ENCODE measurements at places on chromosomes 2 and 18.

GRCh38 chr2:158999458-158999857 lies 31.0 kb downstream of the TANC1 start:
- DNase-seq, result no peak

GRCh38 chr18:2939317-2939716 lies 73.6 kb downstream of the LPIN2 start:
- no peak for DNase-seq

DNA sequence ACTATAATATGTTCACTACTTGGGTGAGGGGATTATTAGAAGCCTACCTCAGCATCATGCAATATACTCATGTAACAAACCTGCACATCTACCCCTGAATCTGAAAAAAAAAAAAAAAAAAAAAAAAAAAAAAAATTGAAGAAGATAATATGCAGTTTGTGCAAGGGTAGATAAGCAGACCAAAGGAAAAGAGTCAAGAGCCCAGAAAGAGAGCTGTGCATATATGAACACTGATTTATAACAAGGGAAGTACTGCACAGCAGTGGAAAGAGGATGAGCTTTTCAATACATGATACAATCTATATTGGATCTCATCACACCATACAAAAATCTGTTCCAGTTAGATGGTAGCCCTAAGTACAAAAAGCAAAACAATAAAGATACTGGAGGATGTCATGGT lies 82.6 kb upstream of the MYO3B start:
- DNase-seq, result no peak

GRCh38 chr2:122341007-122341406 lies 585.6 kb downstream of the TSN start:
- DNase-seq, result no peak

- DNase-seq, result no peak
These were observed 228.6 kb upstream of the STK17B start for GRCh38 chr2:196399722-196400691.

- no peak for DNase-seq
These were observed 16.8 kb downstream of the GPD2 start for GRCh38 chr2:156452971-156453370.

- no peak for DNase-seq
These were observed 748 bp upstream of the ZNF804A start for GRCh38 chr2:184597571-184597991.

DNA sequence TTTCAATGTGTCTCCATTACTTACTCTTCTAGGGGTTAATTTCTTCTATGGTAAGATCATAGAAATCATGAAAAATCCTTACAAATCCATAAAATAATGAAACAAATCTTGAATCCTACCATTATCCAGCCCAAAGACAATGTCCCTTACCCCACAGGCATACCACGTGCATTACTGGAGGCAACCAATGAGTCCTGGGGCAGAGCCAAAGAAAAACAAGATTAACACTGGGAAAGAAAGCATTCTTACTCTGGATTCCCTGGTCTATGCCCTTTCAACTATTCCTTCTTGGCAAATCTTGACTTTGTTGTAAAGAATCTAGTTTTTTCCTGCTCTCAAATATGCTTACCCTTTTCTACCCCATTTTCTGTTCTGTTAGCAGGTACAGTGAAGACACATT lies 3.1 kb upstream of the GALNT1 start:
- DNase-seq, result no peak

GRCh38 chr18:79600596-79600995 lies 79.0 kb upstream of the CTDP1 start:
- no peak for DNase-seq

DNA sequence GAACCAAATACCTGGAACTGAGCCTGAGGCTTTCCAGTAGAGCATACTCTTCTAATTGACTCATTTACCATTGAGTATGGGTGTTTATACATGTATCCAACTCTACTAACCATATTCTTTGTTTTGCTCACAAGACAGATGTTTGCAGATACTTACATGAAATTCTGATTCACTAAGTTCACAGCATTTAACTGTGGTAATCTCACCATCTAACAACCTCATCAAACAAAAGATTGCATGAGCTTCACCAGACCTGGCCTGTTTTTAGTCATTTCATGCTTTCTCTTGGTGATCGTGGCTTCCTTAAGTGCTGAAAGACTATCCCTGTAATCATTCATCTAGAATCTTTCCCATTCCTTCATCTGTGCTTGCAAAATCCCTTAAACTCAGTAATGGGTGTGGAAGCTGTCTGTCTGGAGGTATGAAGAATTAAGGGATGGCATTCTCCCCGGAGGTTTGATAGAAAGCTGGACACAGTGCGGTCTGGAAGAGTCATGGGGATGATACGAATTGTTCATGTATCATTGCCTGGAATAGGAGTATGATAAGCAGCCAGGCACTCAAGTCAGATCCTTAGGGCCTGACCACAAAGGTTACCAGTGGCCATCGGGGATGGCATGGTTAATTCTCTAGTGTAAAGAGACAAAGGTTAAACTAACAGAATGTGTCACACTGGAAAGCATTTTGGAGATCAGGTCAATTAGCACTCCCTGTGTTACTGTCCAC lies 42.0 kb upstream of the IL1R1 start:
- no peak for DNase-seq

- DNase-seq, result no peak
These were observed 868 bp downstream of the HSBP1L1 start for GRCh38 chr18:79965119-79965902.
